Erythroblast (primary cell): ENCODE measurements at places on chromosomes 5 and 9.

DNA sequence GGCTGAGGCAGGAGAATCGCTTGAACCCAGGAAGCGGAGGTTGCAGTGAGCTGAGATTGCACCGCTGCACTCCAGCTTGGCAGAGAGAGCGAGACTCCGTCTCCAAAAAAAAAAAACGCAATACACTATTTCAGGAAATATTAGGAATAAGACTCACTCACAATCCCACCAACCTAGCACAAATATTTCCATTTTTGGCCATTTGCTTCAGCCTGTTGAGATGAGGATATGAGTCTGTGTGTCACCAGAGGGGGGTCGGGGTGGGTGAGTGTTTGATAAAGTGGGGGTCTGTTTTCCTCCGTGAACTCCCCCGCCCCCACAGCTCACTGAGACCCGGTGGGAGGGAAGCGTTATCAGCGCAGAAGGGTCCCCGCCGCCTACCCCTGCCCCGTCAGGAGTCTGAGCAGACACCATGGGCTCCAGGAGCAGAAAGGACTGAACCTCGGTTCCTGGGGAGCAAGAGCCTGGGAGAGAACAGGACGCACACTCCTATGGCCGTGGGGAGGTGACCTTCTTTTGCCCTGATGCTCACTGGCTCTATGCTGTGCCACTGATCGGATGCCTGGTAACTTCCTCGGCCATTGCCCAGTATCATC is 153.8 kb upstream of the PHYKPL start:
- no peak for DNase-seq

DNA sequence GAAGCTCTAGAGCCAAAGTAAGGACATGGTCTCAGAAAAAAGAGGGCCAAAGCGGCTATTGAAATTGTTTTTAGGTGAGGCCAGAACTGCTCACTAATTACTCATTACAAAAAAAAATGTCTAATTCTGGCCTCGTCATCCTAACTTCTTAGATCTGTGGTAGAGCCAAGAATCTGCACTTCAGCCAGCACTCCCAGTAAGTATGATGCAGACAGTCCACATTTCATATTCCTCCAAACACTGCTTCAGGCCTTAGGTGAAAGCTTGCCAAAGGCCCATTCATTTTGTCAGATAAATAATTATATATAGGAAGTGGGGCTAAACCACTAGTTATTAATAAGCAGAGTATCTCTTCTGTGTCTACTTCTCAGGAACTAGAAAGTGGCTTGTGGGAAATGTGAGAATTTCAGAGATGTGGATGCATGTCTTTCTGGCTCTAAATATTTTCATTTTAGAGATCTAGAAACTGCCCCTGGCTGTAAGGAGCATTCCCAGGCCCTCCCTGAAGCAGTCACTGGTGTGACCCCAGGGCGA is 554.0 kb downstream of the TLE4 start:
- no peak for DNase-seq

- DNase-seq, result peak; percentile 12
Measured at GRCh38 chr9:72843520-72844439, 109.1 kb downstream of the ALDH1A1 start.

GRCh38 chr9:27037499-27037898 is 32.0 kb upstream of the LRRC19 start:
- DNase-seq, result no peak

DNA sequence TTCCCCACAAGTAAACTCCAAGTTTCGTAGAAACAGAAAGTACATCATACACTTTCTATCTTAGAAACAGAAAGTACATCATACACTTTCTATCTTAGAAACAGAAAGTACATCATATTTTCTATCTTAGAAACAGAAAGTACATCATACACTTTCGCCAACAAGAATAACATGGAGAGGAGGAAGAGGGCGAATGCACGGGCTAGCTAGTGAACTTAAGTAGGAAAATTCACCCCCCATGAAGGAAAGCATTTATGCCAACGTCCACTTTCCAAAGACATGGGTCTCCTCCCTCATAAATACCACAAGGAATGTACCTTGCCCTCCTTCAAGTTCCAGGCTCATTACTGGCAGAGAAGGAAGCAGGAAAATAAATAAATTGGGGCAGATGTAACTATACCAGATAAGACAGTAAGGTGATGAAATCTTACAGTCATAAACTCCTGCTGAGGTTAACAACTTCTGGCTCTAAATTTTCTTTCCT is 64.7 kb downstream of the FRMD3 start:
- DNase-seq, result no peak

DNA sequence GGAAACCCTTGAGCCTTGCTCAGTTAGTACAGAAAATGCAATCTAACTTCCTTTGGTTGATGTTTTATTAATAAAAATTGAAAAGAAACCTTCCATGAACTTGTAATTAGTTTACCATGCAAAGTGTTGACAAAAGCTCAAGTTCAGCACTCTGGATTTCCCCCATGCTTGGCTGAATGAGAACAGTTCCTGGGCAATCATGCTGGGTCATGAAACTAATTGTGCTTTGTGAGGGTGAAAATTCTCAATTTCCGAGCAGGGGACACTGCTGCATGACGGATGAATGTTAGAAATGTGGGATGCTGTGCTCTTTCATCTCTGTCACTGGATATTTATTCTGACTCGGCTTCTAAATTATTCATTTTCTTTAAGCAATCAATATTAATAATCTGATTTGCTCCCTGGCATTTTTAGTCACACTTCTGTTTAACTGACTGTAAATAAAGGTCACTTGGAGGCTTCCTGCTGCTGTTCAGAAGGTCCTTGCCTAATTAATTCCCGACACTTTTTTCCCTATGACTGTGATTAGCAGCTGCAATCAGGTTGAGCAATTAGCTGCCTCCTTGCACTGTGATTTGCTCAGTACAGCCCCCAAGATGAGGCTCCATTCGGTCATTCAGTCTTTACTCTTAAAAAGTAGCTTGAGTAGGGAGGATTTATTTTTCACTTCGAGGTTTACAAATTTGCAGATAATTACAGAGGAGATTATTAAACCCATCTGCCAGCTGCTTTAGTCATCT is 678.1 kb upstream of the ZNF608 start:
- DNase-seq, result no peak

DNA sequence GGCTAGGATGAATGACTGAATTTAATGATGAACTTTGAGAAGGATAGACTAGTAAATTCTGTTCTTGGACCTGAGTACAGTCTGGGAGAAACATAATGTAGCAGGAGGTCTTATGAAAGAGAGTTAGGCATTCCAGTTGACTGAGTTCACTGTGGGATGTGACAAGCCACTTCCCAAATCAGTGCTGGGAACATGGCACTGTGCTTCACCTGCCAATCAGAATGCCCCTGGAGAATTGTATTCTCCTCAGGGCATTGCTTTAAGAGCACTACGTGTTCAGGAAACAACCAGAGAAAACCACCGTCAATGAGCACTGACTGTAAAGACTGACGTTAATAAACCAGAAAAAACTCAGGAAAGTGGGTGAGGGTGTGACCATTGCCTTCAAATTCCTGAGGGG is 1.2 kb downstream of the CCDC107 start:
- no peak for DNase-seq

GRCh38 chr5:157599565-157599964 is 24.0 kb upstream of the ADAM19 start:
- no peak for DNase-seq

DNA sequence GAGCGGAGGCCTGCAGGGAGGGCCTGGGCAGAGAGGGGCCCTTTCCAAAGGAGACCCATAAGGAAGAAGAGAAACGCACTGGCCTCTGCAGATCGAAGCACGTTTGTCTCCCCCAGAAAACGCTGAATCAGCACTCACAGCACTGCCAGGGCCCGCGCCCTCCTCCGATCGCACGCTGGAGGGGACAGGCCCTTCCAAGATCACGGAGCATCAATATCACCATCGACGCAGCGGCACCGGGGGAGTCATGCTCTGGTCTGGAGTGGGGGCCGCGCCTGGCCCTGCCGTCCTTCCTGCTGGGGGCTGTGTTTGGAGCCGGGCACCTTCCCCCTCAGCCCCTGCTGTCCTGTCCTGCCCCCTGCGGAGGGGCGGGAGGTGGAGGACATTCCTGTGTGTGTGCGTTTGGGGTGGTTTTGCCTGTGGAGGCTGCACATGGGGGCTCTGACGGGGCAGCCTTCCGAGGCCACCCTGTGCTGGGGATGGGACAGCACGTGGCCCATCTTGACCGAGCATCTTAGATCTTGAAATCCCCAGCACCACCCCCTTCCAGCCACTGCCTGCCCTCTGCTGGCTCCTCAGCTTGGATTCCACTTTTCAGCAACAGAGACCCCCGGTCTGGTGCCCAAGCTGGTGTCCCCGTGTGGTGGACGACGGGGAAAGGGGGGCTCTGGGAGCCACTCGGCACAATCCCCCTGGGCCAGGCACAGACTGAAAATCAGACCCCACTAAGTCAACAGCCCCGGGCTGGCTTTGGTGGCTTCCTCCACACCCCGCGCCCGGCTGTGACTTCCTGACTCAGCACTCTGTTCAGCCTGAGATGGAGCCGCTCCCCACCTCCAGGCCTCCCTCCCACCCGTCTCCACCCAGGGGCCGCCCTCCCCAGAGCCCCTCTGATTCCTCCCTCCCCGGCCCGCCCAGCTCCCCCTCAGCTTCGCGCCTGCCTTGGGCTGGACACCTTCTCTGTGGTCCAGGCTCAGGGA is 8.3 kb downstream of the TMEM250 start:
- peak; percentile 85 for DNase-seq

GRCh38 chr5:144436007-144436406 is 265.3 kb downstream of the KCTD16 start:
- no peak for DNase-seq

DNA sequence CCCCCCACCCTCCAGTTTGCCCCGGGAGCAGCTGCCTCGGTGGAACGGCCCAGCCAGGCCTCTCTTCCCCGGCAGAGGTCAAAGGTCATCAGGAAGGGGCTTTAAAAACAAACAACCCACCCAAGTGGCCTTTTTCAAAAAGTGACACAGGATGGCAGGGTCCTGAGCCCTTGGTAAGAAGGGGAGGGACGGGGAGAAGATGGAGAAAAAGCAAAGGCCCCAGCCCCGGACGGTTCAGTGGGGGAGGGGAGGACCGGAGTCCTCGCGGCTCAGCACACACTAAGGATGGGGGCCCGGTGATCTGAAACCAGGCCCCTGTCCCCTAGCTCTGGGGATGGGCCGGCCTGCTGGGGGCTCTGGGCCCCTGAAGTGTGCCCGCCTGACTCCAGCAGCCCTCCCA is 1.1 kb downstream of the PRRX2 start:
- no peak for DNase-seq

GRCh38 chr9:121896545-121896943 is 196.6 kb downstream of the TTLL11 start:
- DNase-seq, result no peak

DNA sequence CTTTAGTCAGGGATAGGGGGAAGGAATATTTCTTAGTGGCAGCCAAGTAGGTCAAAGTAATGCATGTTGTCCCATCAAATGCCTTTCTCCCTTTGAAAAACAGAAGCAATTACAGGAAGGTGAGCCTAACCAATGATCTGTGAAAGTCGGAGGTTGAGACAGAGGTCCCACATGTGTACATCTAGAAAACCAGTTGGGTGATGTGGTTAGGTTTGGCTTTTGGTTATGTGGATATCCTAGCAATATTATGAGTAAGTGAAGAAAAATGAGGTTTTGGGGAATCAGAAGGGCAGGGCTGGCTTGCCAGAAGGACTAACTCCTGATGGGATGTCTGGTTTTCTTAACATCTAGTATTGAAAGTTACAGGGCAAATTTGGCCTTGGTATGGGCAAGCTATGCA is 63.4 kb upstream of the PALM2AKAP2 start:
- DNase-seq, result no peak

DNA sequence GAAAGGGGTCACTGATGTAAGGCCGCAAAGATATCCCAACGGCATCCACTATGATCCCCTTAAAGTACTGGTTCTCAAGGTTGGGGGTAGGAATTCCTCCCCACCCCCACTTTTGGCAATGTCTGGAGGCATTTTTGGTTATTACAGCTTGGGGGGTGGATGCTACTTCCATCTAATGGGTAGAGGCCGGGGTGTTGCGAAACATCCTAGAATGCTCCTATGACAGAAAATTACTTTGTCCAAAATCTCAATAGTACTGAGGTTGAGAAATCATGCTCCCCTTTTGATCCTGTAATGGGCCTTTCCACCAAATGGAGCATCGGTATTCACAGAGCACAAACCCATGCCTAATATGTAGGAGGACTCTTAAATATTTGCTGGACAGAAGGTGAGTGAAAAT is 20.8 kb upstream of the TCERG1 start:
- DNase-seq, result no peak

- DNase-seq, result peak; percentile 78
Measured at GRCh38 chr5:132883261-132883834, 9.9 kb downstream of the LEAP2 start.

- no peak for DNase-seq
Measured at GRCh38 chr5:74075501-74076484, 449.8 kb downstream of the ARHGEF28 start.

GRCh38 chr5:61132559-61132958 is 29.7 kb downstream of the SMIM15 start:
- DNase-seq, result no peak

DNA sequence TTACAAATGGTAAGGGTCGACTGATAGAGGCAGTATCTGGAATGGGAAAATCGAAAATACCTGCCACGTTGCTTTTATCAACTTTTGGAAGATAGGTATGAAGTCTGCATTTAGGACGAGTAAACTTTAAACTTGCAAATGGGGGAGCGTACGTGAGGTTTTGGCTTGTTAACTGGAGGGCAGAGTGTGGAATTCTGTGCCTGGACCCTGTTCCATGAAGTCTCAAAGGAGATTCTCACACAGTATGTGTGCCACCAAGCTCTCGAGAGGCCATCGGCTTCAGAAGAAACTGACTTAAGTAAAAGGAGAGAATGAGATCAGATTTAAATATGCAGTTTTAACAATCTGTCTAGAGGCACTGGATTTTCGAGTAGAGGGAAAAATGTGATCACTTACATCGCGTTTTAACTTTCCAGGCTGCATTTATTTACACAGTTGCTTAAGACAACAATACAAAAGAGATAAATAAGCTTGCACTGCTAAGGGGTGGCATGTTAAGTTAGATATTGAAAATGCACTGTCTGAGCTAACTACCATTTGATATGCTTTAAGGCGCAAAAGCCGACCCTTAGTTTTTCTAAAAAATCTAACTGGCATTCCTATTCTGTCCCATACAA is 401.6 kb downstream of the EBF1 start:
- DNase-seq, result no peak

DNA sequence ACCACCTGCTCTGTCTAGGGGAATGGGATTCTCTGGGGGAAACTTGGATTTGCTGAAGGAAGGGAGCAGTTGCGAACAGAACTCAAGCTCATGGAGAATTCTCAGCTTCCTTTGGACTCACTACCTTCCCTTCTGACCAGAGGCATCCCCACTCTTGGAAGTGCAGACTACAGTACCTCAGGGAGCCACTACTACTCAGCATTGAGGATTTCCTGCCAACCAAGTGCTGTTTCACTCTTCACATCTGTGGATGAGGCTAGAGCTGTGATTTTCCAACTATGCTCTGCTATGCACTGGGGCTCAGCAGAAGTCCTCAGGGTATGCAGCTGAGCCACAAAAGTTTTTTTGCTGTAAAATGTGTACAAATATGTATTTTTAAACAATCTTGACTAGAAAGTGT is 43.9 kb downstream of the MACROH2A1 start:
- DNase-seq, result no peak

DNA sequence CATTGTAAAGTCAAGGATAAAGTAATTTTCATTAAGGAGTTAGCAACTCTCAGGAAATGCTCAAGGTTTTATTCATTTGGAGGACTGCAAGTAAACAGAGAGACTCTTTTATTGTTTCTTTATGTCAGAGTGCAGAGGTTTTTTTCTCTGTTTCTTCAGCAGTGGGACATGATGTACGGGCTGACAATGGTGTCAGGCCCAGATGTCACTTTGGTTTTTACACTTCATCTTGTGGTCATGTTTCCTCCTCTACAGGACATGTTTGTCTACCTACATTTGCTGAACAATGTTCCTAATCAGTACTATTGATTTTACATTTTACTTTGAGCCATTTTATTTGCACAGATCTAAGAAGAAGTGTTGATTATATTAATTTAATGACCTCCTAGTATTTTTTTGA is 72.8 kb upstream of the PARP8 start:
- DNase-seq, result no peak
